ENCODE measurements at places on chromosomes 11 and 22.

GRCh38 chr11:112655371-112655770 is 305.8 kb upstream of the NCAM1 start:
- no peaks in the 10 kb centered on the region for H3K4me1 ChIP-seq
- H3K4me3 ChIP-seq = no peak overlapping the region
- no peak overlapping the region for H3K27ac ChIP-seq
- H3K36me3 ChIP-seq = no peaks in the 10 kb centered on the region
- H3K27me3 ChIP-seq = no peaks in the 10 kb centered on the region

DNA sequence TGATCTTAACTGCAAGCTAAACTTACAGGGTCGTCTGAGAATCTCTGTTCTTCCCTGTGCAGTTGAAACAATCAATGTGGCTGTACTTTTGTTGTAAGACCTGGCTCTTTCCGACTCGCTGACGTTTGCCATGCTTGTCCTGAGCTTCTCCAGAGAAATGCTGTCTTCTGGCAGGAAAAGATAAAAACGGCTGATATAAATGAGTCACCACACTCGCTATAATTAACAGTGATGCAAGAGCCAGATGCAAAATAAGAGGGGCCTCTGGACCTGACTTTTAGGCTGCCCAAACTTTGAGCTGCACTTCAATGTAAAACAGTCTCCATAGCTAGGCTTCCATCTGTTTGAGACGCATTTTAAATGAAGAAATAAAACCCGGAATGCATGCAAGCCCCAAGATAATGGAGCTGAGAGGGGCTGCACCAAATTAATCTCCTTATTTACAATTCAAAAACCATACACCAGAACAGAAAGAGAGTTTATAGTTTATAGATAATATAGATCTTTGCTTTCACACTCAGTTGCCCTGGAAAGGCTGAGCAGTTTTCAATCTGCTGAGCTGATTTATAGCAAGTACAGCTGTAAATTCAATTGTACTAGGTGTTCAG is 48.5 kb downstream of the WT1 start:
- H3K4me3 ChIP-seq = no peak overlapping the region
- H3K4me1 ChIP-seq = no peaks in the 10 kb centered on the region
- no peak for DNase-seq
- H3K27ac ChIP-seq = no peak overlapping the region
- no peaks in the 10 kb centered on the region for H3K36me3 ChIP-seq

DNA sequence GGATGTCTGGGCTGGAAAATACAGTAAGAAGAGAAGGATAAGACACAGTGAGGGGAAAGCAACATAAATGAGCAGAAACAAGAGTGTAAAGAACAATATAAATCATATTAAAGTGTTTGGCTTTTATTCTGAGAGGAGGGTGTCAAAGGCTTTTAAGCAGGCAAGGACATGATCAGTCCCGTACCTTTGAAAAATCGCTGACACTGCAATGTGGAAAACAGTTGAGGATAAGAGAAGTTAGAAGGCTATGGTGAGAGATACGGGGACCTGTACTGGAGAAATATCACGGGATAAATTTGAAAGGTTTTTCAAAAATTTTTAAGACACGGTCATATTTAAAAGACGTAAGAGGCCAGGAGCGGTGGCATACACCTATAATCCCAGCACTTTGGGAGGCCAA is 30.3 kb downstream of the CDON start:
- H3K36me3 ChIP-seq = no peaks in the 10 kb centered on the region
- H3K4me1 ChIP-seq = no peaks in the 10 kb centered on the region
- H3K27me3 ChIP-seq = peaks cover 3% of the 10 kb centered on the region
- no peak for DNase-seq

DNA sequence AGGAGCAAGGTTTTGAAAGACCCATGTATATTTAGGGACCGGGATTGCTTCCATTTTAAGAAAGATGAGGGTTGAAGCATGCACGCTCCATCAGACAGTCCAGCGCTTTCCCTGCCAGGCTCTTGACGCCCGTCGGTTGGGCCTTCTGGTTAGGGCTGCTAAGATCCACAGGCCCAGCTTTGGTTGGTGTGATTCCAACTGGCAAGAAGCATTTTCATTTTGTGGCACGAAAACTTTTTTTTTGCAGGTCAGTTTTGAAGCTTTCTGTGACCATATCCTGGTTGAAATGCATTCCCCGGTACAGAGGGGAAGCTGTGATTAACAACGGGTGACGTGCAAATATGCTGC is 34.3 kb upstream of the MPPED1 start:
- H3K4me1 ChIP-seq = peaks cover 6% of the 10 kb centered on the region
- no peak overlapping the region for H3K4me3 ChIP-seq
- DNase-seq = no peak
- no peak overlapping the region for H3K27ac ChIP-seq
- H3K27me3 ChIP-seq = no peaks in the 10 kb centered on the region

- peaks cover 43% of the 10 kb centered on the region for H3K36me3 ChIP-seq
- no peak overlapping the region for H3K4me3 ChIP-seq
- DNase-seq = no peak
- H3K27me3 ChIP-seq = no peaks in the 10 kb centered on the region
These were observed 9.3 kb downstream of the SF3A1 start for GRCh38 chr22:30347255-30347892.

- no peak overlapping the region for H3K4me3 ChIP-seq
- H3K27me3 ChIP-seq = no peaks in the 10 kb centered on the region
- peak overlapping the region; percentile 93 for H3K27ac ChIP-seq
- no peak for DNase-seq
- H3K4me1 ChIP-seq = peaks cover 8% of the 10 kb centered on the region
These were observed 14.7 kb upstream of the ST14 start for GRCh38 chr11:130144861-130145281.

DNA sequence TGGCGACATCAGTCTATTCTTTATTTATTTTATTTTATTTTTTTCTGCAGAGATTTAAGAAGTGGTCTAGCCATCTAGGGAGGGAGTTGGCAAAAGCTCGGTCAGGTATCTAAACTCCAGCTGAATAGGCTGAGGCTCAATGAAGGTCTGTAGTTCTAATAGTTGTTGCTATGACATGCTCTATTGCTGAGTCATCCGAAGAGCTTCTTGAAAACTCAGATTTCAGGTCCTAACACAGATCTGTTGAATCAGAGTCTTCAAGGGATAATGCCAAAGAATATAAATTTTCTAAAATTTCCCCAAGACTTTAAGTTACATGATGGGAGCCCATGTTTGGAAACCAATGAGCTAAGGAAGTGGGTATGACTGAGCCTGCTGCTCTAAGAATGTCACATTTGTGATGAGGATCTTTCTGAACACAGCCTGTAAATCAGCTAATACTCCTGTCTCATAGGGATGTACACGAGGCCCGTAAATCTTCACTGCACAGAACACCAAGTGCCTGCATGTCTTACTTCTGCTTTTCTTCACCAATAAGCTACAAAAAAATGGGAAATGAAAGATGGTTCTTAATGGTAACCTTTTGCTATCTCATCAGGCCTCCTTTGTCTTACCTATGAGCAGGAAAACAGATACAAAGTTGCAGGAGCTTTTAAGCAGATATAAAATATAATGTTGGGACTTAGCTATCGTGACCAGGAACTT is 901.4 kb upstream of the API5 start:
- no peak for DNase-seq
- no peak overlapping the region for H3K27ac ChIP-seq
- no peaks in the 10 kb centered on the region for H3K36me3 ChIP-seq
- H3K27me3 ChIP-seq = no peaks in the 10 kb centered on the region
- no peak overlapping the region for H3K4me3 ChIP-seq

GRCh38 chr22:42331014-42331413 is 60.6 kb upstream of the TCF20 start:
- no peak for DNase-seq
- no peaks in the 10 kb centered on the region for H3K36me3 ChIP-seq
- no peak overlapping the region for H3K27ac ChIP-seq

- H3K27ac ChIP-seq = no peak overlapping the region
- H3K4me3 ChIP-seq = no peak overlapping the region
- H3K36me3 ChIP-seq = no peaks in the 10 kb centered on the region
- H3K4me1 ChIP-seq = no peaks in the 10 kb centered on the region
These were observed 62.5 kb upstream of the FGF3 start for GRCh38 chr11:69881467-69882269.

DNA sequence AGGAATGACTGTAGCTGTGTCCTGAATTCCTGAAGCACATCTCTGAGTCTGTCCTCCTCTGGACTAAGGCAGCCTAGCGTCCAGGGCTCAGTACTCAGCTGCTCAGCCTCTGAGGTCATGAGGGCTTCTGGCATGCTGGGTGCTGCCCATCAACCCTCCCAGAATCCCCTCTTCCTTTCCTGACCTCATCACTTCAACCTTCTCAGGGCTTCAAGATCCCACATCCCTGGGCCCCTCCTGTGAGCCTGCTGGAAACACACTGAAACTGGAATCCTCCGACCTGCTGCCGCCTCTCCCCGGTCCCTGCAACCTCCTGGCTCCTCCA is 803 bp downstream of the KRTAP5-8 start:
- H3K36me3 ChIP-seq = no peaks in the 10 kb centered on the region
- H3K4me1 ChIP-seq = peaks cover 16% of the 10 kb centered on the region
- H3K4me3 ChIP-seq = no peak overlapping the region
- H3K27me3 ChIP-seq = no peaks in the 10 kb centered on the region
- no peak overlapping the region for H3K27ac ChIP-seq
- no peak for DNase-seq

DNA sequence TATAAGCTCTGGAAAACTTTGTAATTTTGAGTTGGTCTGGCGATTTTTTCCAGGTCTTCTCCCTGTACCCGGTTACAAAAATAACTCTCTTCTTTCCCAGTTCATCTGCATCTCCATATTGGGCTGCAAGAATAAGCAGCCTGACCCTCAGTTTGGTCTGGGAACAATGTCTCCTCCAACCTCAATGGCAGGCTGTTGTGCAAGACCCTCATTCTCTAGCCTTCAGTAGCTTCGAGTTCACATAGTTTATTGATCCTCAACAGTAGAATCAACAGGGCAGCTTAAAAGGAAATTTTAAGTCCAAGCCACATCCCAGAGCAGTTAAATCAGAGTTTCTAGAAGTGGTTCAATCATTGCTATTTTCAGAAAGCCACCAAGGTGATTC is 35.3 kb downstream of the TMPRSS5 start:
- no peak for DNase-seq
- no peaks in the 10 kb centered on the region for H3K36me3 ChIP-seq
- no peaks in the 10 kb centered on the region for H3K27me3 ChIP-seq
- no peak overlapping the region for H3K4me3 ChIP-seq

DNA sequence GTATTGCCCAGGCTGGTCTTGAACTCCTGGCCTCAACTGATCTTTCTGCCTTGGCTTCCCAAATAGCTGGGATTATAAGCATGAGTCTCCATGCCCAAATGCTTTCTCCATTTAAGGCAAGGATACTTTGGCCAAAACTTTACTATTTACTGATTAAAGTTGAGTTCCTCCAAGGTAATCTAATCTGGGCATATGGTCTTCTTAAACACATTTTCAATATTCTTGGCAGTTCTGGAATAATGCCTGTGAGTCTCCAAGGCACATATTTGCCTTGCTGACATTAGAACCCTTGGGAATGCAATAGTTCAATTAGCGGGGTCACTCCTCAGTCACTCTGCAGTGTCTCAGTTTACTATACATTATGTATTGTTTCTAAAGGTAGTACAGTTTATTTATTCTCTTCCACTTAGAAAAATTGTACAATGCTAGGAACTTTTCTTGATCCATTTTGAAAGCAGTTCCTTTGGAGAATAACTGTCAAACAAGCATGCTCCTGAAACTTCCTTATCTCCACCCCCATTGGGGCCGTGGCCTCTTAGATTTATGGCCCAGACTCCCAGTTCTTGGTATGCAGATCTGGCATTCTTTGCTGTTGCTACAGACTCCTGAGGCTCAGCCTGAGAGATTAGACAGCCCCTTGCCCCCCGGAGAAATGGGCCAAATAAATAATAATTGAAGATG is 13.1 kb upstream of the RAB38 start:
- no peak overlapping the region for H3K4me3 ChIP-seq
- H3K36me3 ChIP-seq = no peaks in the 10 kb centered on the region
- no peak overlapping the region for H3K27ac ChIP-seq
- peak; percentile 68 for DNase-seq
- H3K27me3 ChIP-seq = no peaks in the 10 kb centered on the region

DNA sequence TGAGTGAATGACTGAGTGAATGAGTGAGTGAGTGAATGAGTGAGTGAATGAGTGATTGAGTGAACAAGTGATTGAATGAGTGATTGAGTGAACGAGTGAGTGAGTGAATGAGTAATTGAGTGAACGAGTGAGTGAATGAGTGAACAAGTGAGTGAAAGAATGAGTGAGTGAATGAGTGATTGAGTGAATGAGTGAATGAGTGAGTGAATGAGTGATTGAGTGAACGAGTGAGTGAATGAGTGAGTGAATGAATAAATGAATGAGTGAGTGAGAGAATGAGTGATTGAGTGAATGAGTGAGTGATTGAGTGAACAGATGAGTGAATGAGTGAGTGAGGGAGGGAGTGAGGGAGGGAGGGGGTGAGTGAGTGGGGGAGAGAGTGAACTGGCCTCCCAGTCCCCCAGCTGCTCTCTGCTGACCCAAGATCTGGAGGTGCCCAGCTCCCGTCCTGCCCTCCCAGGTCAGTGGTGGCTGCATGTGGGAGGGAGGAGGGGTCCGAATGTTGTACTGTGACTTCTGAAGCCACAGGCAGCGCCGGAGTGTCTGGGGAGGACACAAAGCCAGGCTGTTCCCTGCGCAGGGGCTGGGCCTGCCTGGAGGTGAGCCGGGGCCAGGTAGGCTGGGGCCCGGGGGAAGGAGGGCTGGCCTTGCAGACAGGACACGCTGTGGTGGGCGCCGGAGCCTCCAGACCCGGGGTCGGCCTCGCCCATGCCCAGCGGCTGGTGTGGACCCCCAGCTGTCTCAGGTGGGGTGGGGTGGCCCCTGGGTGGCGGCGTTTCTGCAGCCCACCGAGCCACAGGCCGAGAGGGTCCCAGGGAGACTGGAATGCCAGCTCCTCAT is 17.8 kb upstream of the PIM3 start:
- H3K27me3 ChIP-seq = no peaks in the 10 kb centered on the region
- no peak for DNase-seq
- no peaks in the 10 kb centered on the region for H3K36me3 ChIP-seq
- H3K4me1 ChIP-seq = no peaks in the 10 kb centered on the region
- no peak overlapping the region for H3K27ac ChIP-seq

GRCh38 chr11:67500831-67501715 is 4.1 kb downstream of the PITPNM1 start:
- no peaks in the 10 kb centered on the region for H3K27me3 ChIP-seq
- H3K4me1 ChIP-seq = peaks cover 24% of the 10 kb centered on the region
- H3K27ac ChIP-seq = no peak overlapping the region
- H3K36me3 ChIP-seq = no peaks in the 10 kb centered on the region

DNA sequence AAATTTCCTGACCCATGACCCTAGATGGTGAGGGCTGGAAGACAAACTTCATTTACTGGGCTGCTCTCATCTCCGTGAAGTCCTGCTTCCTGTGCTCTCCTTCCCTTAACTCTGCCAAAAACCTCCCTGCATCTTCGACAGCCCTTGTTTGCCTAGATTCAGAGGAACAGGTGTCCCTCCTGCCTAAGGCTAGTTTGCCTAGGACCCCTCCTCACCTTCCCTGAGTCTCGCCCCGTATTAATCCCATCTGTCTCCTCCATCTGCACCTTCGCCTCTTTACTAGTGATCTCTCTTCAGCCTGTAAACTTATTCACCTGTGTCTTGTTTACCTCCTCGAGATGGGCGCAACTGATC is 33.1 kb downstream of the EIF3F start:
- no peak for DNase-seq
- H3K4me1 ChIP-seq = no peaks in the 10 kb centered on the region
- H3K4me3 ChIP-seq = no peak overlapping the region
- H3K27ac ChIP-seq = no peak overlapping the region
- peaks cover 4% of the 10 kb centered on the region for H3K27me3 ChIP-seq
